ENCODE measurements at places on chromosomes 6 and 20.

DNA sequence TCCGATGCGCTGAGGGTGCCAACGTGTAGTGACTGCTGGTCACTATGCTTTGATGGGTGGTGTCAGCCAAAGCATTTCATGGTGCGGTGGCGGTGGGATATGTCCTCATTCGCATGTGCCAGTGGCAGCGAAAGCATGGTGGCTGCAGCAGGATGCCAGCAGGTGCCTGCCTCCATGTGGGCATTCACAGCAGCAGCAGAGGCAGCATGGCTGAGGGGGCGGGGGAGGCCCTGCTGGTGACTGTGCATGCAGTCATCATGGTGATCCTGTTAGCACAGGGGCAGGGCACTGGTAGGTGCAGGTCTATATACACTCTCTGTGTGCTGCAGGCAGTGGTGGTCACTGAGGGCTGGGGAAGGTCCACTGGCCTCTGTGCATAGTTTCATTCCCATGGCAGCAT lies 22.0 kb downstream of the FIG4 start:
- no peak for DNase-seq

GRCh38 chr6:98959631-98960030 lies 11.9 kb upstream of the FBXL4 start:
- DNase-seq: no peak

GRCh38 chr20:52812231-52812847 lies 159.8 kb upstream of the TSHZ2 start:
- no peak for DNase-seq

- no peak for DNase-seq
Observed at GRCh38 chr6:166852451-166852975, 103.8 kb downstream of the RNASET2 start.

- DNase-seq: no peak
Observed at GRCh38 chr6:106866875-106867658, 107.5 kb downstream of the CD24 start.

GRCh38 chr20:61447952-61448351 lies 195.9 kb downstream of the CDH4 start:
- no peak for DNase-seq

GRCh38 chr6:113359155-113360140 lies 497.7 kb upstream of the MARCKS start:
- no peak for DNase-seq

GRCh38 chr6:41441598-41442351 lies 104.4 kb upstream of the FOXP4 start:
- no peak for DNase-seq

GRCh38 chr6:128139519-128139918 lies 238.7 kb upstream of the THEMIS start:
- no peak for DNase-seq

DNA sequence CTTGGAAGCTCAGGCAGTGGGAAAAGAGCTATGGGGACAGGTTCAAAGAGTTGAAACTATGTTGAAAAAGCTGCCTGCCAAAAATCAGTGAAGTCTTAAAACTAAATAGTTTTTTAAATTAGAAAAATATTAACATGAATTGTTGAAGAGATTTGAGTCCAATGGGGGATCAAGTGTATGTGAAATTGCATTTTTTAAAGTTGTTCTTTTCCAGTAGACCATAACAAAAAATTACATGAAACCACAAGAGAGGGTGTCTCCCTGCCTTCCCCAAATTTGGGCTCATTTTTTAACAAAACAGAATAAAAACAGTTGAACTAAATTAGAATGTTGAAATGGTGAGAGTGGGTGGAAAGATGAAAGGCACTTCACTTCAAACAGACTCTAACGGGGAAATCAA lies 31.5 kb upstream of the COL10A1 start:
- DNase-seq: no peak

- peak; percentile 29 for DNase-seq
Observed at GRCh38 chr20:1185790-1186334, 1.1 kb upstream of the TMEM74B start.

DNA sequence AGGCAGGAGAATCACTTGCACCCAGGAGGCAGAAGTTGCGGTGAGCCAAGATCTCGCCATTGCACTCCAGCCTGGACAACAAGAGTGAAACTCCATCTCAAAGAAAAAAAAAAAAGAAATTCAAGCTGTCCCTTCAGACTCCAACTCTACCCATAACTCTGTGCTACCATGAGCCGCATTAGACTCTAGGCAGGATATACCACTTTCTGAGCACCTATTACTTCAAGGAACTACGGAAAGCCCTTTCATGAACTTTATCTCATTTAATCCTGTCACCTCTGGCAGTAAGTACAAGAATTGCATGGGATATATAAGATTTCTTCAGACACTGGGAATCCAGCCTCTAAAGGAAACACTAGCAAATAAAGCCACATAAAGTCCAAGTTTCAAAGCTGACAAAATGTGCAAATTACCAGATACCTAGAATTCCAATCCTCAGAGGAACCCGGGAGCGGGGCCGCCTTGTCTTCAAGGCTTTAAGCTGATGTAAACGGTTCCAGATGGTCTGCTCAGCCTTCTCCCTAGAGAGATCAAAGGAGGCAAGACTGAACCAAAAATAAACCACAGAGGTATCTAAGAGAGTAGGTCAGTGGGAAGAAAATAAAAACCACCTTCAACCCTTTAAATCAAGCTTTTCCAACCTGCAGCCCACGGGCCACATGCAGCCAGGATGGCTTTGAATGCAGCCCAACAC lies 9.4 kb downstream of the CDK5RAP1 start:
- DNase-seq: no peak

GRCh38 chr6:33733709-33734007 lies 13.0 kb downstream of the IP6K3 start:
- DNase-seq: no peak

GRCh38 chr6:142912125-142912524 lies 32.9 kb downstream of the HIVEP2 start:
- no peak for DNase-seq

- DNase-seq: no peak
Observed at GRCh38 chr6:11089695-11090094, 3.9 kb upstream of the SMIM13 start.

GRCh38 chr6:78993955-78994354 lies 84.1 kb downstream of the PHIP start:
- no peak for DNase-seq

DNA sequence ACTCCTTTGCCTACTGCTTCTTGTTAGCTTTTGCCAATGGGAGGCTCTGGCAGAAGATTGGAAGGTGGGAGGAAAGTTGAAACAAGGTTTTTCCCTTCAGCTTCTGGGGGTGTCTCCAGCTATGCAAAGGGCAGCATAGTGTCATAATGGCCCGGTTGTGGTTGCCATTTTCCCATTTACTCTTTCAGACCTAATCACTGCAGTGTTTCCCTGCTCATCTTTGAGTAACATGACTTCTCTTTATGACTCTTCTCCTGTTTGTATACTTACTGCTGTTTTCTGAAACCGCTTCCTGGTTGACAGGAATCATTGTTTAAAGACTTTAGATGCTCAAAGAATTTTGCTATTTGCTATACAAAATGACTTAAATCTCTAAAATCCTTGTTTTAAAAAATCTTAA lies 19.9 kb downstream of the NRN1 start:
- DNase-seq: no peak

GRCh38 chr6:23280437-23280836 lies 711.1 kb downstream of the HDGFL1 start:
- DNase-seq: no peak

- DNase-seq: no peak
Observed at GRCh38 chr6:110053395-110054240, 75.5 kb downstream of the GPR6 start.

DNA sequence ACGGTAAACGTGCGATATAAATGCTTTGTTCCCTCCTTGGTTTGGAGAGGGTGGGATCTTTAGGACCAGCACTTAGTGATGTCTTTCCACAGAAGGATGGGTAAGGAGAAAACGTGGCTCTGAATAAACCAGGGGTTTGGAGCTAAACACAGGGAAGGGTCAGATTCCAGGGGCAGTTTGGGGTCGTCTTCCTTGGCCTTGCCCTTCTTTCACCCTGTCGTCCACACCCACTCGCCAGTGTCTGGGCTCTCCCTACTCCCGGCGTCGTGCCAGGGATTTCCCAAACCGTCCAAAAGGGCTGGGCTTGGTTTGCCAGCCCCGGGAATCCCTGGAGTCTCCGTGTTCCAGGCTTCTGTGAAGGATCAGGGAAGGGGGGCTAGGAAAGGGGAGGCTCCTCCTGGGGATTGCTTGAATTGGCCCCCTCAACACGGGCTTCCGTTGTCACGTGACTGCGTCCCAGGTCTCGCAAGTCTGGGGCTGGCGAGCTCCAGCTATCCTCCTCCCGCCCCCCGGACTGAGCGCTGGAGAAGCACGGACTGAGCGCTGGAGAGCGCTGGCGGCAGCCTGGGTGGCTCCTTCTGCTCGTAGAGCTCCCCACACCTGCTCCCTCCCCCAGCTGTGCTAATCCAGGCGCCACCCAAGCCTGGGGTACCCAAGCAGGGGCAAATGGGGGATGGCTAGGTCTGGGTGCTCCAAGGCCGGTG lies 9.4 kb upstream of the ARMC12 start:
- DNase-seq: no peak

DNA sequence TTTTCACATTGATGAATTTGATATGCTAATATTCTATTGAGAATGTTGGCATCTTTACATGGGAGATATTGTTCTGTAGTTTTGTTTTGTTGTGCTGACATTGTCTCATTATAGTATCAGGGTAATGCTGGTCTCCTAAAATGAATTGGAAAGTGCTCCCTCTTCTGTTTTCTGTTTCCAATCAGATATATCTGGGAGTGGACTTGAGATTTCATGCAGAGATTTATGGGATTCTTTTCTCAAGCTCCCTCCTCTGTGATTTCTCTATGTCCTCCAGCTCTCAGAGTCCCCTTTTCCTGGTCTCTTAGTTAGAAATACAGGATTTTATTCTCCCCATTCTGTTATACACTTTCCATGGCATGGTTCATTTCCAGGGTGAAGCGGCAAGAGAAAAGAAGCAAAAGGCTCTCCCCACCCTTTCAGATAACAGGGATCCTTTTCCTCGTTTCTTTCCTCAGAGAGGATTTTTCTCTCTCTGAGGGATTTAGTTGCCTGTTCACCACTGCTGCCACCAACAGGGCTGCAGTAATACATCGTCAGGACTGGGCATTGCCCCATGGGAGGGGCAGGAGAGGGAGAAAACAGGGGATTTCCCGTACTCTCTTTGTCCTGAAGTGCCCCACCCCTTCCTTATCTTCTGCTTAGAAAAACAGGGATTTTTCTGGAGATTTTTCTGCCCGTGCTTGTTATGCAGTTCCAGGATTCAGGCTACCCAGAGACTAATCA lies 59.3 kb upstream of the STMND1 start:
- DNase-seq: no peak

GRCh38 chr6:30591008-30591407 lies 19.8 kb downstream of the ABCF1 start:
- no peak for DNase-seq

DNA sequence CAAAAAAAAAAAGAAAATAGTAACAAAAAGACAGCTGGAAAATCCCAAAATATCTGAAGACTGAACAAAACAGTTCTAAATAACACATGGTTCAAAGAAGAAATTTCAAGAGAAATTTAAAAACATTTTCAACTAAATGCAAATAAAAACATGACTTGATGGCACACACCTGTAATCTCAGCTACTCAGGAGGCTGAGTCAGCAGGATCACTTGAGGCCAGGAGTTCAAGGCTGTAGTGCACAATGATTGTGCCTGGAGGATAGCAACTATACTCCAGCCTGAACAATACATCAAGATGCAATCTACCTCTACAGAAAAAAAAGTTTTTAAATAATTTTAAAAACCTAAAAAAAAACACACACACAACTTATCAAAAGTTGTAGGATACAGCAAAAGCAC lies 21.6 kb upstream of the ASF1A start:
- no peak for DNase-seq

GRCh38 chr20:45465491-45466266 lies 3.9 kb upstream of the WFDC2 start:
- DNase-seq: no peak

DNA sequence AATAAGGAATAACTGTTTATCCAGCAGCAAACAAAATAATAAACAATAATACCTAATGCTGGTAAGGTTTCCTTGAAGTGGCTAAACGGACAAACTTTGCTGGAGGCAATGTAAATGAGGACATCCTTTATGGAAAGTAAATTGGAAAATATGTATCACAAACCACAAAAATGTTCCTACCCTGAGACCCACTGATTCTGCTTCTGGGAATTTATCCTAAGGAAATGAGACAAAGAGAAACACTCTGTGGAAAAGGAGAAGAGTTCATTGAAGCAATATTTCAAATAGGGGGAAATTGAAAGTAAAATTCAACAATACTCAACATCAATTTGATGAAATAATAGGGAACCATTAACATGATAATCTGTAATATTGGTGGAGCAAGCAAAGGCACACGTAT lies 37.9 kb downstream of the MAFB start:
- DNase-seq: no peak

DNA sequence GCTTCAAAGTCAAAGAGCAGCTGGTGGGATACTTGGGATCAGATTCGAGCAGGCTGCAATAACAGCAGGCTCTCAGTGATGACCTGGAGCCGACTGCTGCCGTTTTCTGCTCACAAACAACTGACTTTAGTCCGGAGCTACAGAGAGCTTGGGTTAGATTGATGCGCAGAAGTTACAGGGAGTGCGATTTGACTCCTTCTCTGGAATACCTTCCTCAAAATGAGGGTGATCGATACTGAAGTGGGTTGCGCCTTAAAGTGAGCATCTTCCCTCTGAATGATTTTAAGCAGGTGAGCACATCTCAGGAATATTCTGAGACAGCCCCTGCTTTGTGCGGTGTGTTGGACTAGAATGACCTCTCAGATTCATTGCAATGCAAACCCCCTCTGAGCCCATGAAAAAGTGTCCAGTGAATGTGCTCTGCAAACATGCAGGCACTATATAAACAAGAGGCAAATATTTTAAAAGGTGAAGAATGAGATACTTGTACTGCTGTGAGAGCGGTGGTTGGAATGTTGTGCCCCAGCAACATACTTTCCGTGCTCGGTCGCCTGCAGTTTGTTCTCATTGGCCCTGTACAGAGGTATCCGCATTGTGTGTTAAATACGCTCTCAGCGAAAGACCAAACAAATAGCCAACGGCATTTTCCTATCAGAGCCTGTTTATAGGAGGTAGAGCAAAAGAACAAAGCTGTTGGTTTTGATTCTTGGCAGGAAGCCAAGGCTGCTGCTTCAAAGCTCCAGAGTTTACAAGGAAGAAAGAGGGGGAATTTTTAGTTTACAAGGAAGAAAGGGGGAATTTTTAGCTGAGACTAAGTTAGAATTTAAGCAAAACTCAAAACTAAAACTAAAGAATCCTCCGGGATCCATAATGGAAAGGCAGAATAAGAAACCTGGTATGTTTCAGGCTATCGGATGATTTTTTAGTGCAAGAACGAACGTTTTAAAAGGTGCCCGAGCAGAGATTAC lies 67.7 kb downstream of the PHACTR2 start:
- no peak for DNase-seq

DNA sequence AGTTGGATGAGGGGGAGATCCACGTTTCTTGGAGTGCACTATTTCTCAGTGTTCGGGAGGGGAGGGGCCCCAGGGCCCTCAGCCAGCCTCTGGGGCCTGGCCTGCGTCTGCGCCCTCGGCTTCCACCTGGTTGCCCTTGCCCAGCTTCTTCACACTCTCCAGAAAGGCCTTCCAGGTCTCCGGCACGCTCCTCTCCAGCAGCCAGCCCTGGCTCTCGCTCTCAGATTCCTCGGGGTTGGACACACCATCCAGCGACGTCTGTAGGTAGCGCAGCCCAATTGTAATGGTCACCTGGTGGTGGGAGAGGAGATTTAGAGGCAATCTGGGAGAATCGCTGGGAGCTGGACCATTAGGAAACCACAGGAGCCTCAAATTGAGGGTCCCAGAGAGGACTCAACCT lies 24.2 kb downstream of the PRPH2 start:
- no peak for DNase-seq

Data from stimulated activated CD4-positive, alpha-beta T cell treated with anti-CD3 and anti-CD28 coated beads, Interleukin-1b, Interleukin-23, amount 100 ng/mL, for 1 hour (primary cell).